ENCODE measurements at places on chromosomes 3 and 15.

DNA sequence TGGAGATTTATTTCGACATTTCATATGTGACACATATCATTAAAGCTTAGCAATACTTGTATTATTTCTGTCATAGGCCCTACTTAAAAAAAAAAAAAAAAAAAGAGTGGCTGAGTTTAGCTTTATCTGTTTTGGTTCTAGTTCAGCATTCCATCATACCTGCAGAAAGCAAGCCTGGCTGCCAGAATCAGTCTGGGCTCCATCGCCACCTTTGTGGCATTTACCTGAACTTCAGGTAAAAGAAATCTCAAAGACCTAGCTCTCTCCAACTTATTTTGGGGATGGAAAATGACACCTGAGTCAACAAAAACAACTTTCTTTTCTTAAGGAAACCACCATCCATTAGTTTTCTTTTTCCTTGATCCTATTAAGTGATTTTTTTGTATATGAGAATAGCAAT lies 82.1 kb downstream of the NEK10 start:
- no peak for DNase-seq

GRCh38 chr3:38507120-38507519 lies 11.0 kb downstream of the EXOG start:
- DNase-seq = no peak

GRCh38 chr15:63915873-63916771 lies 82.4 kb upstream of the HERC1 start:
- DNase-seq = no peak

DNA sequence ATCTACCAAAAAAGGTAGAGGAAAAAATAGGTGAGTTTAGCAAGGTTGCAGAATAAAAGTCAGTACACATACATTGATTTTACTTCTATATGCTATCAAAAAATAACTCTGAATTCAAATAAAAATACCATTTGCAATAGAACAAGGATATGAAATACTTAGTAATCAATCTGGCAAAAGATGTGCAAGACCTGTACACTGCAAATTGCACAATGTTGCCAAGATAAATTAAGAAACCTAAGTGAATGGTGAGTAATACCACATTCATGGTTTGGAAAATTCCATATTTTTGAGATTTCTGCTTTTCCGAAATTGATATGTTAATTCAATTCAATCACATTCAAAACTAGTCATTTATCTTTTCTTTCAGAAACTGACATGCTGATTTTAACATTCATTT lies 464.8 kb downstream of the EPHA3 start:
- no peak for DNase-seq

- peak; percentile 14 for DNase-seq
Observed at GRCh38 chr3:87260270-87260669, 16.1 kb downstream of the POU1F1 start.

GRCh38 chr15:85149465-85150129 lies 167.9 kb downstream of the PDE8A start:
- no peak for DNase-seq

- no peak for DNase-seq
Observed at GRCh38 chr15:78682693-78683410, 41.8 kb upstream of the CHRNB4 start.

DNA sequence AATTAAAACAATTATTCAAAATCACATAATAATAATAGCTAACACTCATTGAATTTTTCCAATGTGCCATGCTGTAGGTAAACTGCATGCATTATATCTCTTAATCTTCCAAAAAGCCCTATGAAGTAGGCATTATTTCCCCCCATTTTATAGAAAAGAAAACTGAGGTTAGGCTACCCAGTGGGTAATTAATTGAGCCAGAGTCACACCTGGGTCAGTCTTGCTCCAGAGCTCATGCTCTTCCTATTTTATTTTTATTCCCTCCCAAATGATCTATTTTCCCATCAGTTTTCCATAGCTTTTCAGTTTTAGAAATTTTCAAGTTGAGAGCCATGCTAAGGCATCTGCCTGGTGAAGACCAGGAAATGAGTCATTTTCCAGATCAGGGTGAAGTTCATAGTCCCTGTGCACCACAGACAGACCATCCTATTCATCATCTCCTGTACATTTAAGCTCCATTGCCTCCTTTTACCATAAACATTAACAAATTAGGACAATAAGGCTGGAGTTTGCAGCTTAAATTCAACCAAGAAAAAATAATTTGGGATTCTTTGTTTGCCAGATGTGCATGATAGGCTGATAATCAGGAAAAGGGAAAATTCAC lies 417.3 kb downstream of the OTOL1 start:
- DNase-seq = no peak

- DNase-seq = no peak
Observed at GRCh38 chr3:134640872-134641470, 9.9 kb downstream of the KY start.

- DNase-seq = no peak
Observed at GRCh38 chr3:87674397-87675161, 384.2 kb downstream of the CGGBP1 start.

- DNase-seq = no peak
Observed at GRCh38 chr3:56747150-56747549, 54.6 kb downstream of the ARHGEF3 start.

- peak; percentile 18 for DNase-seq
Observed at GRCh38 chr3:153624310-153625030, 462.4 kb downstream of the RAP2B start.

- DNase-seq = no peak
Observed at GRCh38 chr15:27973886-27974285, 125.2 kb downstream of the OCA2 start.
